ENCODE measurements at places on chromosomes 1 and 21.

DNA sequence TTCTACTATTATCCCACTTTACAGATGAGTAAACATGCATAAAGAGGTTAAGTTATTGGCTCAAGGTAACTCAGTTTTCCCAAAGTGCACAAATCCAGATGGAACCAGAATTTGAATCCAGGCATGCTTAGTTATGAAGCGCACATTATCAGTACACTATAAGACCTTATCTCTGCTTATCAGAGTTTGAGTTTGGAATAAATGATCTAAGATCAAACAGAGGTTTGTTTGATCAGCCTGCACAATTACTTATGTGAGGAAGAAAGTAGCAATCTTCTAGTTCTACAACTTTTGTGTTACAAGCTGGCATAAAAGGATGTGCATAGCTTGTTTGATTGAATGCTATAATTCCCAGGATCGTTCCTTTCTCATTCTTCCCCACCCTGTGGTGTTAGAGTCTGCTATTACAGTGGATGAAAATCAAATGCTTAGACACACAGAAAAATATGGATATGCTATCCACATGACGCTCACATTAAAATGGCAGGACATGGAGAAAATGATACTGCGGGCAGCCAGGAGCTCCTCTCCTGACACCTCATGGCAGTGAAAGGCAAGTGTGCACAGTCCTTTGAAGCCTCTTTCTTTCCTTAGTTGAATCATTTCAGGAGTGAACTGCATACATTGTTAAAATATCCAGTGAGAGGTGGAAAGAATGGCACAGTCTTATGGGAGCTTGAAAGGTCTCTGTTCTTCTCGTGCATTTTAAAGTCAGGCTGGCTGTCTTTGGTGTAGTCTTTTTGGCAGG, 23.9 kb upstream of the PBX1 start:
- DNase-seq, result no peak

GRCh38 chr1:117014209-117014608, 12.6 kb downstream of the CD101 start:
- DNase-seq, result no peak

DNA sequence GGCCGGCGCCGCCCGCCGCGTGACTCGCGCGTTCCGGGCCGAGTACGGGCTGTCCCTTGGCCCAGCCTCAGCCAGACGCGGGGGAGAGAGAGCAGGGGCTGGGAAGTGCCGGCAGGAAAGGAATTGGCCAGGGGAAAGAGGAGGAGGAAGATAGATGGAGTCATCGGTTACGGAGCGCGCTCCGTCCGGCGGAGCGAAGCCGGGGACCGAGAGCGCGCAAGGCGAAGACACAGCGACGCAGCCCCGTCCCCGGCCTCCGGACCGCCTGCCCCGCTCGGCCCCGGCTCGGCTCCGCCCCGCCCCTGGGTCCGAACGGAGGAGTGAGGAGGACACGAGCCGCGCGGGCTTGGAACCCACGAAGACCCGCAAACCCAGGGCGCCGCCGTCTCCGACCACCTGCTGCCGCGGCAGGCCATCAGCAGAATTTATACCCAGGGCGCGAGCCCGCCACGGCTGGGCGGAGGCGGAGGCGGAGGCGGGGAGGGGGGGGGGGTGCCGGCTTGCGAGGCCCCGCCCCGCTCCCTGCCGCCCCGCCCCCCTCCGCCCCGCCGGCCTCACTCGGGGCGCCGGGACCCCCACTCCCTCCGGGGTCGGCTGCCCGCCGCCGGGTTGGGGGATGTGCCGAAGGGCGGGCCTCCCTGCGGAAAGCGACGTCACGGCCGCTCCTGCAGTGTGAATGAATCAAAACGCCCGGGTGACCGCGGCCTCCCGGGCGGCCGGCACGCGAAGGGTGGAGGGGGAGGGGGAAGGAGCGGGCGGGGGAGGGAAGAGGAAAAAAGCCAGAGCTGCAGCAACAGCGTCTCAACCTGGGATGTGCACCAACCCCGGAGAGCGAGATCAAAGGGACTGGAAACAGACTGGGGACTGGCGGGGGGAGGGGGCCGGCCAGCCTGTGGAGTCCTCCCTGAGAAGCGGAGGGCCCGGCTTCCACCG, at the start of gene LHX4:
Gene LHX4, plus strand, starts transcription at position 782 of the 933 bp plus-strand sequence. CDS start 266 bp downstream, outside the sequence.
- no peak for DNase-seq

- DNase-seq, result no peak
Measured at GRCh38 chr1:173355281-173356031, 121.7 kb upstream of the PRDX6 start.

DNA sequence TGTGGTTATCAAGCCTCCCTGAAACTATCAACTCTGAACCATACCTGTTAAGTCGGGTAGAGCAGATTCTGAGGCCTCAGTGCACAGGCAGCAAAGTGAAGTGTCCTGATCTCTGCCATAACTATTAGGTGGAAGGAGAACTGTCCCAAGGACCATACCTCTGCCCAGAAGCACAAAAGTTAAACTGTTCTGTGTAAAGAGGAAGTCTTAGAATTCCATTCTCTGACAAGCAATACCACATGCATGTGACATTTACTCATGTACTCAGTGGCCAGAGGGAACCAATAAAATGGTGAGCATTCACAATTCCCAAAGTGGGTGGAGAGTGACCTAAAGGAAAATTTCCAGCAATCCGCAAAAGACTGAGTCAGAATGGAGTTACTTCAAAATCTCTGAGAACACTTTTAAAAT, 61.0 kb downstream of the TOR3A start:
- no peak for DNase-seq

DNA sequence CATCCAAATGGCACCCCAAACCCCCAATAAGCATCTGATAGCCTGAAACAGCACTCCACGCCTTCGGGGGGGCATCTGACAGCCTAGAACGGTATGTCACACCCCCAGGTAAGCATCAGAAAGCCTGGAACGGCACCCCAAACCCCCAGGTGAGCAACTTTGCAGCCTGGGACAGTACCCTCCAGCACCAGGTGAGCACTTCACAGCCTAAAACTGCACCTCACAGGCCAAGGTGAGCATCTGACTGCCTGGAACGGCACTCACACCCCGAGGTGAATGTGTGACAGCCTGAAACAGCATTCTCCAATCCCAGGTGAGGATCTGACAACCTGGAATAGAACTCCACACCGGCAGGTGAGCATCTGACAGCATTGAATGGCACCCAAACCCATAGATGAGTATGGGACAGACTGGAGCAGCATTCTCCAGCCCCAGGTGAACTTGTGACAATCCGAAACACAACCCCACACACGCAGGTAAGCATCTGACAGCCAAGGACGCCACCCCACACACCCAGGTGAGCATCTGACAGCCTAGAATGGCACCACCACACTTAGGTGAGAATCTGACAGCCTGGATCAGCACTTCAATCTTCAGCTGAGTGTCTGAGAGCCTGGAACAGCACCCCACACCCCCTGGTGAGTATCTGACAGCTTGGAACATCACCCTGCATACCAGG, 18.3 kb upstream of the MMEL1 start:
- no peak for DNase-seq

GRCh38 chr21:27739187-27739586, 772.3 kb upstream of the ADAMTS5 start:
- no peak for DNase-seq

- DNase-seq, result no peak
Measured at GRCh38 chr1:209862391-209863356, 34.9 kb downstream of the UTP25 start.

GRCh38 chr1:145719230-145720079, at the start of gene CD160:
Gene CD160, plus strand, starts transcription at chr1:145719499. Its CDS starts 8,829 bp downstream, at chr1:145728328.
- no peak for DNase-seq

- DNase-seq, result peak; percentile 82
Measured at GRCh38 chr1:155050560-155051341, at the start of gene ADAM15. Gene ADAM15, plus strand, starts transcription at chr1:155051316. Its CDS starts 71 bp downstream, at chr1:155051387.

GRCh38 chr1:82837766-82838465, 1037.2 kb downstream of the ADGRL2 start:
- no peak for DNase-seq

GRCh38 chr1:164830628-164831027, 271.6 kb downstream of the PBX1 start:
- DNase-seq, result no peak

- DNase-seq, result no peak
Measured at GRCh38 chr21:16976193-16976592, 536.6 kb upstream of the CXADR start.
